ENCODE measurements at places on chromosomes 4 and X. TPM values are rescaled to one million over a fixed set of nuclear protein-coding genes. Genes with fewer than 3 reads are reported as not detected.

- no peak for DNase-seq
These were observed 21.6 kb downstream of the CLDN34 start for GRCh38 chrX:9988762-9989161.

- peak; percentile 81 for DNase-seq
These were observed 33.9 kb upstream of the HPF1 start for GRCh38 chr4:169791527-169792156.

The FABP2 gene
- not detected for total RNA-seq

- peak; percentile 50 for DNase-seq
These were observed 39.0 kb downstream of the FAM53A start for GRCh38 chr4:1644891-1645657.

The PLS3 gene
- 138 TPM for total RNA-seq

GRCh38 chr4:5774416-5775036 lies 63.5 kb downstream of the EVC start:
- DNase-seq = no peak

DNA sequence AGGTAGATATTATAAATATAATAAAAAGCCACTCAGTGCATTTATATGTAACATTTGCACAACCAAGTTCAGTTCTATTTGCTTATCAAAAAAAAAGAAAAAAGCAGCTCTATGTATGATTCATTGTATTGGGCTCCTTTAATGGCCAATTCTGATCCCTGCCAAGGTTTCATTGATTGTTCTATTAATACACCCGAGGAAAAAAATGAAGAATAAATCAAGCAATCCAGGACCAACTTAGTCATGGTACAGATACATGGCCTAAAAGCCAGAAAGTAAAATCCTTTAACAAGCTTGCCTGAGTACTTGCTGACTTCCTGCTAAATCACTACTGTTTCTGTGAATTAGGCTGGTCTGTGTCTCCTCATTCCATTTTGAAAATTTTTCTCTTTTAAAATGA lies 77.6 kb upstream of the PCDH7 start:
- no peak for DNase-seq

DNA sequence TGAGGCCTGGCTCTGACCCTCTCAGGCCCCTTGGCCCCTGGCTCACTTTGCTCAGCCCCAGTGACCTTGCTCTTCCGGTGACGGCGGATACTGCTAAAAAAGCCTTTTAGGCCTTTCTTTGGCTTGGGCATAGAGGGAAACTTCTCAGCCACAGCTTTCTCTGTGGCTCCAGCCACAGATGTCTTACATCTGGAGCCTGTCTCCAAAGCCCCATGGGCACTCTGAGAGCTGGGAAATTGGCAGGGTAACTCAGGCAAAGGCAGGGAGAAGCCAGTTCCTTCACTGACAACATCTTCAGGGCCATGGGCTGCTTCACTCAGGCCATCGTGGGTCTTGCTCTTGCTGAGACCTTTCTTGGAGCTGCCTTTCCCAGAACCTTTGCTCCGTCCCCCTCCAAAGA lies 12.8 kb downstream of the AMER1 start:
- no peak for DNase-seq

The UCP1 gene
- total RNA-seq = 0.28 TPM

The ITGB1BP2 gene
- total RNA-seq = 0.99 TPM

DNA sequence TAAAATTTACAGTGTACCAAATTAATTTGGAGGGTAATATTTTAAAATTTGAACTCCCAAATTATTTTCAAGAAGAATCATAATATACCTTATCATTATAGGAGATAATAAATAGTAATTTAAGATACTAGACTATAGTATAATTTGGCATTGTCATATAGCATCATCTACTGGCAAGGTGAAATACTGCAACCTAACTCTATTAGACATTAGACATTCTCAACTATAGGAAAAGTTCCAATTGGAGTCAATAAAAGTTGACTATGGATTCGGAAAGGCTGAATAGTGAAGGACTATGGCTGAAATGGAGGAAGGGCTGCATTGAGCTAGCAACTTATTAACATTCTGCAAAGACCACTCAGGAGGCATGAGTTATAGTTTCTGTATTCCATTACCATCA lies 113.0 kb downstream of the PRDM5 start:
- DNase-seq = no peak

The GAB3 gene
- total RNA-seq = not detected

- DNase-seq = no peak
These were observed 2.4 kb downstream of the PRICKLE3 start for GRCh38 chrX:49183701-49184281.

DNA sequence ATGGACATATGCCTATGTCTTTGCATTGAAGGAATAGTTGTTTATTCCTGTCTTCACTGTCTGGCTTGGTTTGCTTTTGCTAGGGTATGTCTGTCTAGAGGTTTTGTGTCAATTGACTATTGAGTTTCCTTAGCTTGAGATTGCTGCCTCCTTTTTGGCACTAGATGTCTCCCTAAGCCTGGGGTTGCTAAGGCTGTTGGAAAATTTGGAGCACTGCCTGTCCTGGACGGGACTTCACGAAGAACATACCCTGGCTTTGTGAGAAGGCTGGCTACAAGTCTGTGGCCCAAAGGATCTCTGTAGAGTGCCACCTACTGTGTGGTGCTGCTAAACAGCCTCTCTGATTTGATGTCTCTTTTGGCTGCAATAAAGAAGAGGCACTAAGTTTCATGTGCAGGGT lies 183.8 kb upstream of the NUDT10 start:
- DNase-seq = peak; percentile 59

GRCh38 chr4:92733231-92733630 lies 429.5 kb downstream of the GRID2 start:
- DNase-seq = no peak

DNA sequence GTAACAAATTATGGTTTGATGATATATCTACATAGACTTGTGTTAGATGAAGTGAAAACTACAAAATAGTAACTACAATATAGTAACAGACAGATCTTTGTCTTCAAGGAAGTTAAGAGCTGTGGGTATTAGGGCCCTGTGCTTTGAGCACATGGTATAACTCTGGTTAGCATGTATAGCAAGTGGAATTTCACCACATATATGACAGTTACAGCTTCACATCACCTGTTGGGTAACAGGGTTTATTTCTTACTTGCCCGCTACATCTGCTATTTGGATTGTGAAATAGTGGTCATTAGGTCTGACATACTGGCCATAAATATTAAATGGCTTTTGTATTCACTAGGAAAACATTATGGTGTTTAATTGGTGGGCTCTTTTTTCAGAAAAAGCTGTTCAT lies 20.2 kb downstream of the OFD1 start:
- no peak for DNase-seq

- no peak for DNase-seq
These were observed 165.3 kb upstream of the BCOR start for GRCh38 chrX:40263014-40263560.

DNA sequence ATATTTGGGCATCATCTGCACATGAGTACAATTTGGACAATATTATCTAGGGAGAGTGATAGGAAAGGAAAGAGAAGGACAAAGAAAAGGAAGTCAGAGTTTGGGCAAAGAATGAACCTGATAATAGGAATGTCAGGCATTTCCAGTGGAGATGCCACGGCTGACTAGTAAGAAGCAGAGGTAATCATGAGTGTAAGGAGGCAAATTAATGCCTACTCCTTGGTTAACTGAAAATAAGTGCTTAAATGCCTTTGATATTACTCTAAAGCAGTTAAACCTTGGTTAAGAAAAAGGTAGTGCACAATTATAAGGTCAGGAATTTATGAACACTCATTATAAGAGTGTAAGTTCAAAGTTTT lies 99.2 kb upstream of the DDIT4L start:
- no peak for DNase-seq

- no peak for DNase-seq
These were observed 727.2 kb downstream of the C4orf33 start for GRCh38 chr4:129823105-129823504.

DNA sequence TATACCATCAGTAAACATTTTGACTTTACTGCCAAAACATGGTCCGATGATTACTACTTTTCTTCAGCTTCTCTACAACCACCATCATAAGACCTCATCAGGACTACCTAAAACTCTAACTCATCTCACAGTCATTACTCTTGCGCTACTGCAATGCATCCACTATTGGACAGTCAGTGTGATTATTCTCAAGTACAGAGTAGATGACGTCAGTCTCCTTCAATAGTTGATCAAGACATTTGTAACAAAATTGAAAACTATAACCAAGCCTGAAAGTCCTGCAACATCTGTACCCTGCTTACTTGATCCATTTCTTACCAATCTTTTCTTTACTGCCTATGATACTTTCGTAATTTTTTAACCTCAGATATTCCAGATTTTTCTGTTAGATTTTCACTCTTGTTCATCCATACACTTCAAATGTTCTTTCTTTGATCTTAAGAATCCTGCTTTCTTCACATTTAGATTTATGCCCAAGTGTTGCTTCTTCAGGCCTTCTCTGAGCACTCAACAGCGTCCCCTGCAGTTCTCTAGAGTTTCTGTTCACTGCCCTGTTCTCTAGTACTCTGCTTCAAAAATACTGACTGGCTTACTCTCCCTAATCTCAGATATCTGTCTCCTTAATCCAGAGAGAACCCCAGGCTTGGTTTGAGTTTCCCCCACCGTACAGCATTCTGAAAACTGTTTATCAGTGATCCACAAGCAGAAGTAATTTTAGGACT lies 1517.6 kb downstream of the STIM2 start:
- DNase-seq = peak; percentile 7

GRCh38 chr4:141350122-141350905 lies 129.6 kb downstream of the ZNF330 start:
- no peak for DNase-seq

The NRK gene
- not detected for total RNA-seq

- no peak for DNase-seq
These were observed 287.6 kb downstream of the PAPSS1 start for GRCh38 chr4:107432451-107432850.

The FRAS1 gene
- 21.3 TPM for total RNA-seq

DNA sequence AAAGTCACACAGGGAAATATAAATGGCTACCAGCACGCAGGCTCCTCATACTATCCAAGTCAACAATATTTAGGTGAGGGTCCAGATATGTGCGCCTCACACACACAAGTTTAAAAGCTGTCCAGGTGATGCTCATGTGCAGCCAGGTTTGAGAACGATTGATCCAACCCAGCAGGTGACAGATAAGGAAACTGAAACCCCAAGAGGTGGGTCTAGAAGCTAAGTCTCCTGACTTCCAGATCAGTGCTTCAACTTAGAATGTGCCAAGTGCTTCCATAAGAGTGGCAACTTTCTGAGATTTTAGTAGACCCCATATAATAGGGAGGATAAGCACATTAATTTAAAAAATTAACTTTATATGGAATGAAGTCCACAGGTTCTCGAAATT lies 54.4 kb upstream of the NAP1L5 start:
- DNase-seq = no peak

The CFAP299 gene
- not detected for total RNA-seq

The CORIN gene
- not detected for total RNA-seq

DNA sequence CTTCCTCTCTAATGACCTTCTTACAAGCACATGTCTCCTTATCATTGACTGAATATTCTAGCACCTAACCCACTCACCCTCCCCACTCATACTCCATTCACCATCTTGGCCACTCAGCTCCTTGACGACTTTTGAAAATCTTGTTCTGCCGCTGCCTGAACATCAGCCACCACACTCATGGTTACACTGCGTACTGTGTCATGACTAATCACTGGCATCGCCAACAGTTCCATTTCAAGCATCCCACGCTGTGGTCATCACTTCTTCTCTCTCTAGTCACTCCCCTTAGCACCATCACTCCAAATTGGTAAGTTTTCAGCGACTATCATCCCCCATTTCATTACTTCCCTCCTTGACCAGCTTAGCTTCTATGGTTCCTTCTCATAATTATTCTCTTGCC lies 352.8 kb downstream of the MAPK10 start:
- no peak for DNase-seq

The PROM1 gene
- 43.0 TPM for total RNA-seq

DNA sequence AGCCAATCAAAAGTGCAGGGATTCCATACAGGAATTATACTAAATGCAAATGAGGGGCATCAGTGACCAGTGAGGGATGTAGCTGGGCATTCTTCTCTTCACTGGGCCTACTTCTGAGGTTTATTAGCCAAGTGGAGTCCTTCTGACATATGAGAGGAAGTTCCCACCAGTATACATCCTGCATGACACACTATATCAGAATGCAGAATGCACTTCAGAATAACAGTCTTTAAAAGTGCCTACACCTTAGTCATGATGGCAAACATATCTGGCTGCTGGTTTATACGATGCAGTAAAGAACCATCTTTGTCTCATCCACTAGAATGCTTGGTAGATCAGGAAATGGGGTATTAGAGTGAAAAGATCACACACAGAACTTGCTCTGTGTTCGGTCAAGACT lies 180.3 kb upstream of the PPARGC1A start:
- no peak for DNase-seq

DNA sequence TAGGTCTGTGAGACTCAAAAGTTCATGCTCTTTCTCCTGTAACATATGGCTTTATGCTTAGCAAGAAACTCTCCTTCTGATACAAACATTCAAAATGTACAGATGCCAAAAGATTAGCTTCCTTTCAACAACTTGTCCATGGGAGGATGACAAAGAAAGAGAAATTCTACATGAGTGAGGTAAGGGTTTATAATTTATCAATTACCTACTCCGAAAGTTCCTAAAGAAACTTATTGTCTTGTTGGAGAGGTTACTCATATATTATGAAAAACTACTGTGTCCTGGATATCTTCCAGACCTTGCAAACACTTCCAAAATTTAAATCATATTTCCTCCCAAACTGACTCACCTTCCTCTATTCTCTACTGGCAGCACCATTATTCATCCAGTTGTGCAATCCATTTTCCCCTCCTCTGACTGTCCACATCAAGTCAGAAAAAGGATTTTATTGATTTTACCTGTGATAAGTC lies 65.1 kb downstream of the ENPEP start:
- DNase-seq = no peak

- no peak for DNase-seq
These were observed 7.1 kb downstream of the CCDC160 start for GRCh38 chrX:134244043-134244442.

The NLGN3 gene
- total RNA-seq = 10.0 TPM

DNA sequence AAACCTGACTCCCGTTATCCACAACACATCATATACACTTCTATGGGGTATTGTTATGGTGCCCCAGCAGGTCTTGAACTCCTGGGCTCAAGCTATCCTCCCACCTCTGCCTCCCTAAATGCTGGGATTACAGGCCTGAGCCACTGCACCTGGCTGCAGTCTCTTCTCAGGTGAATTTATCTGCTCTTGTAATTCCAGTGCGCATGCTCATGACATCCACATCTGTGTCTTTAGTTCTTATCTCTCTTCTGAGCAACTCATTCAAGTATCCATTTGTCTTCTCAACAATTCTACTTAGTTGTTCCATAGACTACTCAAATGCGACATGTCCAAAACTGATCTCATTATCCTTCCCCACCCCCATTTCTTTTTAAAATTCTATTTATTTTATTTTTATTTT lies 20.5 kb upstream of the MID2 start:
- no peak for DNase-seq

DNA sequence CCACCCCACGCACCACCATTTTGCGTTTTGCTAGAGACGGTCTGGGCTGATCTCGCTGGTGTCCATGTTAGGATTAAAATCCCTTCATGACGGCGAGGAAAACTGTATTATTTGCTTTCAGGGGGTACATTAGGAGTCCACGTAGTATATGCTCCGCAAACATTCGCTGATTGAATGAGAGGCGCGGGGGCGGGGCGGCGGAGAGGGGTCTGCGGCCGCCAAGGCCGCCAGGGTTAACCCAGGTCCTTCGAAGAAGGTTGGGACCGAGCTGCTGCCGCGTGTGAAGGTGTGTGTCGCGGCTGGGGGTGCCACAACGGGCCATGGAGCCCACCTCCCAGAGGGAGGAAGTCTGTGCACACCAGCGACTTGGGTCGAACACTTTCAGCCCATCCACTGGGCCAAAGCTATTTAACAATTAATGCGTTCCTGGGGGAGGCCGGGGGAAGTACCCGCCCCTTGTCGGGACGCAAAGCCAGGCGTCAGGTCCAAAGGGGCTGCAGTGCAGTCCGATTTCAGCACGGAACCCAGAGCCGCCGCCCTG lies 6.4 kb upstream of the PITX2 start:
- DNase-seq = peak; percentile 54
